Right lobe of liver (tissue), 6 donors: ENCODE measurements at places on chromosomes 2 and 18. TPM values are rescaled to one million over a fixed set of nuclear protein-coding genes. Genes with fewer than 3 reads are reported as not detected.

DNA sequence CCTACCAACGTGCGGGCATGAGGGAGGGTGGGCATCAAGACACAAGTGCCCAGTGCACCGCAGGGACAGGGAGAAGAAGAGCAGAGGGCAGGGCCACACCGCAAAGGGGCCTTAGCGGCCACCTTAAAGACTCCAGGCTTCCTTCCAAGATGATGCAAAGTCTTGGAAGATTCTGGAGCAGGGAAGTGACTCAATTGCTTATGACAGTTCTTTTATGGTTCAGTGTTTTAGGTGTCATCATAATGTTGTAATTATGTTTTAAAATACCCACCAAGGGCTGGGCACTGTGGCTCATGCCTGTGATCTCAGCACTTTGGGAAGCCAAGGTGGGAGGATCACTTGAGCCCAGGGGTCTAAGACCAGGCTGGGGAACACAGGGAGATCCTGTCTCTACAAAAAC, 44.5 kb upstream of the SEMA4C start:
- no peak for DNase-seq
- H3K27me3 ChIP-seq = no peaks in the 10 kb centered on the region
- no peak overlapping the region for H3K27ac ChIP-seq
- H3K4me1 ChIP-seq = no peaks in the 10 kb centered on the region
- no peaks in the 10 kb centered on the region for H3K36me3 ChIP-seq

DNA sequence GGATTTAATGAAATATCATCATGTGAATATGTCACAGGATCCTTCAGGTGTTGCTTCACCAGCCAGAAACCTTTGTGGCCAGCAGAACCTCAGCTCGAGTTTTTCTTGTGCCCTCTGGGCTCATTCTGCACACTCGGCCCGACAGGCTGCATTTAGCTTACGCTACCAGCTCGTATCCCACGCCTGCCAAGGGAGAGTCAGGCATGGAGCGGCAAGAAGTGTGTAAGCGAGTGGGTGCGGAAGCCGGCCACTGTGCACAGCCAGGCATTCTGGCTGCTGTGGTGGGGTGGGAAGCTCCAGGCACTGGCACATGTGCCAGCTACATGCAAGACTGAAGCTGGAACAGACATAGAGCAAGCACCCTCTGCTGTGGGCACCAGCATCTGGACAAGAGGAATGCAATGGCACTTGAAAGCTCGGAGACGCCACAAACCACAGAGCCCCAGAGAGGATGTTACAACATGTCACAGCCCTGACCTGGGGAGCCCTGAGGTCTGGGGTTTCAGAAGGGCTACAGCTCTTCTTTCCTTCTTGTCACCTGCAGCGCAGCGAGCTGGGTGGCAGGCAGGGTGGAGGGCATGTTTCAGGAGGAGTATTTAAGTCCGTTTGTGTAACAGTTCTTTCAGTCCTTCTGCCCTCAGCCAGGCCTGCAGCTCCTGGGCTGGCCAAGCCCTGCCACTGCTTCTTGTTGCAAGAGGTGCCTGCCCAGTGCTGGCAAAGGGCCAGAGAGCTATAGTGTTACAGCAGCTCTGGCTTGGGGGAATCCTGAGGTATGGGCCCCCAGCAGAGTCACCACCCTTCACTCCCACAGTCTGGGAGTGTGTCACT, 257.3 kb upstream of the HNMT start:
- H3K4me3 ChIP-seq = no peak overlapping the region
- no peaks in the 10 kb centered on the region for H3K36me3 ChIP-seq
- no peak overlapping the region for H3K27ac ChIP-seq
- DNase-seq = peak; percentile 46
- H3K27me3 ChIP-seq = no peaks in the 10 kb centered on the region

GRCh38 chr18:14086458-14087231, 45.6 kb downstream of the ZNF519 start:
- no peak overlapping the region for H3K4me3 ChIP-seq
- no peaks in the 10 kb centered on the region for H3K36me3 ChIP-seq
- no peak overlapping the region for H3K27ac ChIP-seq

GRCh38 chr2:239039479-239039861, 191.6 kb downstream of the TWIST2 start:
- no peaks in the 10 kb centered on the region for H3K36me3 ChIP-seq
- H3K27ac ChIP-seq = no peak overlapping the region
- H3K4me1 ChIP-seq = no peaks in the 10 kb centered on the region
- no peak for DNase-seq
- no peaks in the 10 kb centered on the region for H3K27me3 ChIP-seq

DNA sequence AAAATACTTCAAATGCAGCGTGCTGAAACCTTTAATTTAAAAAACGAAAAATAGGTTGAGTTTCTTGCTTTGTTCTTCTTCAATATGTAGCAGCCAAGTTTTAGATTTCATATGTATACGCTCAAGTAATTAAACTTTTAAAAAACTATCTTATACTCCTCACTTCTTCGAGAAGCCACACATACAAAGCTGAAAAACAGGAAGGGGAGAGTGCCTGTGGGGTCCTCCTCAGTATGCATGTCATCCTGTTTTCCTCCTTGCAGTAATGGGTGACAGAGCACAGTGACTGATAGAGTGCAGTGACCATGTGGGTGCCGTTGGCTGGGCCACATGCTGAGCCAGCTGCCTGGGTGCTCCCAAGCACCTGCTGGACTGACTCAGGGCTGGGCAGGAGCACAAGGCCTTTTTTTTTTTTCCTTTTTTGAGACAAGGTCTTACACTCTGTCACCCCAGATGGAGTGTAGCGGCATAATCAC, 33.3 kb downstream of the UXS1 start:
- peaks cover 3% of the 10 kb centered on the region for H3K36me3 ChIP-seq
- no peak for DNase-seq
- H3K4me1 ChIP-seq = no peaks in the 10 kb centered on the region
- no peak overlapping the region for H3K27ac ChIP-seq
- no peak overlapping the region for H3K4me3 ChIP-seq

- H3K27me3 ChIP-seq = no peaks in the 10 kb centered on the region
- H3K4me1 ChIP-seq = no peaks in the 10 kb centered on the region
- no peak for DNase-seq
- H3K36me3 ChIP-seq = no peaks in the 10 kb centered on the region
- no peak overlapping the region for H3K27ac ChIP-seq
Observed at GRCh38 chr2:88950010-88950409, 258.5 kb downstream of the RPIA start.

GRCh38 chr2:109475531-109476210, 138.1 kb downstream of the SEPTIN10 start:
- H3K27me3 ChIP-seq = no peaks in the 10 kb centered on the region
- H3K27ac ChIP-seq = no peak overlapping the region
- DNase-seq = no peak

DNA sequence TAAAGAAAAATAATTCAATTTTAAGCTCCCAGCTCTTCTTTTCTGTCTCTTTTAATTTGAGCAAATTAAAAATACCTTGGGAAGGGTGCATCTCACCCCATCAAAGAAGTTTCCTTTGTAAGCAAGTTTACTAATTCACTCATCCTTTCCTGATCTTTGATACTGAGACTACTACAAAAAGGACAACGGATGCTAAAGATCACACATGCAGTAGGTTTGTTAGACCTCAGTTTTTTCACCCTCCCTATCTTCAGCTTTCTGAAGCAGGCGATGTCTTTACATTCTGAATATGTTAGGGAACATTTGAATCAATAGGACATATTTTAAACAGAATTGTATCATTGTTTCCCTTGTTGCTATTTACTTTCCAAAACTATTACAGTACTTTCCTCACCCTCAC, 6.0 kb upstream of the HNRNPLL start:
- H3K27me3 ChIP-seq = no peaks in the 10 kb centered on the region
- no peak overlapping the region for H3K4me3 ChIP-seq
- H3K27ac ChIP-seq = no peak overlapping the region
- no peak for DNase-seq

GRCh38 chr18:6751222-6751621, 21.7 kb downstream of the ARHGAP28 start:
- no peak overlapping the region for H3K4me3 ChIP-seq
- no peak for DNase-seq
- no peaks in the 10 kb centered on the region for H3K27me3 ChIP-seq

DNA sequence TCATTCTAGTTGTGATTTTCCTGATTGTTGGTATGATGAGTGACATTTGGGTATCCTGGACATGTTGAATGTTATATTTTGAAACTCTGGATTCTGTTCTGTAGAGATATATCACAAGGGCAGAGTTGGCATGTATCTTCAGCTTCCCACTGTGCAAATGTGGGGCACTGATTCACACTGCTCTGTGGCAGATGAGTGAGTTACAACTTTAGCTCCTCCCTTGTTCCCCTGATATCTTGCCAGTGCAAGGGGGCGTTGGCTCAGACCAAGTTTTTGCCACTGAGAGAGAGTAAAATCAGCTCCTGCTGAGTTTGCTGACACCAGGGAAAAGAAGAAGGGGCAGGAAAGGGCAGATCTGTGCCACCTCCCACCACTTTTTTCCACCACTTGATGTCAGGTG, 199.6 kb upstream of the MMADHC start:
- DNase-seq = no peak
- H3K27ac ChIP-seq = no peak overlapping the region
- no peaks in the 10 kb centered on the region for H3K4me1 ChIP-seq

DNA sequence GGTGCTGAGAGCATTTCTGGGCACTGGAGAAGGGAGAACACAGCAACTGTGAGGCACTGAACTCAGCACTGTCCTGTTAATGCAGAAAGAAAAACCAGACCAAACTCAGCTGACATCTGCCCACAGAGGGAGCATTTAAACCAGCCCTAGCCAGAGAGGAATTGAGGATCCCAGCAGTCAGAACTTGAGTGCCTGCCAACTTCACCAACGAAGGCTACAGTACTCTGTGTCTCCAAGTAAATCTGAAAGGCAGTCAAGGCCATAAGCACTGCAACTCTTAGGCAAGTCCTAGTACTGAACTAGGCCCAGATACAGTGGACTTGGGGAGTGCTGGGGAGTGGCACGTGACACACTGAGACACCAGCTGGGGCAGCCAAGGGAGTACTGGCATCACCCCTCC, 176.2 kb upstream of the ZC3H15 start:
- H3K27ac ChIP-seq = no peak overlapping the region
- no peak overlapping the region for H3K4me3 ChIP-seq
- H3K27me3 ChIP-seq = no peaks in the 10 kb centered on the region
- DNase-seq = no peak
- H3K4me1 ChIP-seq = no peaks in the 10 kb centered on the region
- no peaks in the 10 kb centered on the region for H3K36me3 ChIP-seq

DNA sequence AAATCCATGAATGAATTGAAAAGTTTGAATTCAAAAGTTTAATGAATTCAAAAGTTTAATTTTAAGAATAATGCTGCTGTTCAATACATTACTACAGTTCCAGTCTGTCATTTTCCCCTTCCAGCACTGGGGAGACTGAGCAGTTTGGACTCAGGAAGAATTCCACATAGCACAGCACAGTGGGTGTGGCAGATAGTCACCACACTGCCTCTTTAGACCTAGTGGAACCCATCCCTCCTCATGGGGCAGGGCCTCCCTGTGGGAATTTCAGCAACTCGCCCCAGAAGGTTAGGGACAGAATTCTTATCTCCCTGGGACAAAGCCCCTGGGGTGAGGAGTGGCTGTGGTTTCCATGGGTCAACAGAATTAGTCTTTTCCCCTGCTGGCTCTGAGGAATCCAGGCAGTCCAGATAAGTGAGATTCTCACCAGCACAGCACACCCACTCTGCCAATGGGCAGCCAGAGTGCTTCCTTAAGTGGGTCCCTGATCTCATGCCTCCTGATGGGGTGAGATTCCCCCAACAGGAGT, 442.0 kb upstream of the SYT4 start:
- H3K4me1 ChIP-seq = no peaks in the 10 kb centered on the region
- no peaks in the 10 kb centered on the region for H3K27me3 ChIP-seq
- H3K27ac ChIP-seq = no peak overlapping the region
- DNase-seq = no peak
- no peaks in the 10 kb centered on the region for H3K36me3 ChIP-seq
- H3K4me3 ChIP-seq = no peak overlapping the region

DNA sequence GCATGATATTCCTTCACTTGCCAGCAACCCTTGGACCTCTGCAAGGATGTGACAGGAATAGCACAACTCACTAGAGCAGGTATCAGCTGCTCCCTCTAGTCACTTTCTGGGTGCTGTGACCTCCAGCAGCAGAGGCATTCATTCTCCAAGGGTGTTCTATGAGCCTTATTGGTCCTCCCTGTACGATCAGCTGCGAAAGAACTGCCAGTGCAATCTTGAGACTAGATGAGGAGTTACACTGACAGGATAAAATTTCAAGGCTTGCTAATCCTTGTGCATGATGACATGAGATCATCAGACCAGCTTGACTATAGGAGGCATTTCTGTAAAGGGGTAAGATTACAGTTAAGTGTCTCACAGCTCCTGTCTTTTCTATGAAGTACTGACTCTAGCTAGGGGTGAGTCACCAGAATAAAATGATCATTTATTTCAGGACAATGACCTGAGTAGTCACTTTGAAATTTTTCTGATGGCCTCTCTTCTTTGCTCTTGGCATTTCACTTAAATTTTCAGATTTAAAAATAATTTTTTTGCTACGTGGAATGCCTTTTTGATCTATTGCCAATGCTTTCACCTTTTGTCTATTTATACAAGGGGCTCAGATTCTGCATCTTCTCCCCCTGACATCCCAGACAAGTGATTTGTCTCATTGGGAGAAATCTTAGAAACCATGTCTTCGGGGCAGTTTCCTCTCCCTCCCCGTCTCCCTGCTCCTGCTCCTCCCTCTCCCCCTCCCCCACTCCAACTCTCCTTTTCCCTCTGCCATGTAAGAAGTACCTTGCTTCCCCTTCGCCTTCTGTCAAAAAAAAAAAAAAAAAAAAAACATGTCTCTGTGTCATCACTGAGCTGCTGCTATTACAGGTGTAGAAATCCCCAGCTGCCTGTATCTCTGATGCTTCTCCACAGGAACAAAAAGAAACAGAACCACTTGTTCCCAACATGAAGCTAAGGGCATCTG, 49.2 kb upstream of the FRZB start:
- no peaks in the 10 kb centered on the region for H3K27me3 ChIP-seq
- peak overlapping the region; percentile 50 for H3K4me3 ChIP-seq
- no peak overlapping the region for H3K27ac ChIP-seq
- no peaks in the 10 kb centered on the region for H3K36me3 ChIP-seq

- no peak for DNase-seq
- H3K4me3 ChIP-seq = no peak overlapping the region
- H3K4me1 ChIP-seq = no peaks in the 10 kb centered on the region
- H3K27me3 ChIP-seq = no peaks in the 10 kb centered on the region
- H3K36me3 ChIP-seq = no peaks in the 10 kb centered on the region
Observed at GRCh38 chr2:240522406-240522805, 35.4 kb downstream of the ANKMY1 start.

DNA sequence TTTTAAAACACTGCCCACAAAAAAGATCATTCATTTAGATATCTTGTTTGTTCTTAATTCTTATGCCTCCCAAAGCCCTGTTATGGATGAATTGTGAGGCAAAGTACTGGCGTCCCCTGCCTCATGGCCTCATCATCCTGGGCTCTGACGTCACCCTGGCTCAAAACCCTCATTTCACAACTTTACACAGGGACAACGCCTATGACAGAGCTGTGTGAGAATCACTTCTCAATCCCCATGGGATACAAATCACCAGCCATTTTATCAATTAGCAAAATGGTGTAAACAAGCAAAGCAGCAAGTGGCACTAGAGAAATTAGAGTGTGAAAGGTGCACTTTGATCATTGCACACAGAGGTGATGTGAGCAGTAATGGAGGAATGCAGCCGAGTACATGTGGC, 16.6 kb downstream of the FHOD3 start:
- no peak overlapping the region for H3K4me3 ChIP-seq
- no peak for DNase-seq
- no peaks in the 10 kb centered on the region for H3K4me1 ChIP-seq
- no peaks in the 10 kb centered on the region for H3K36me3 ChIP-seq
- H3K27ac ChIP-seq = no peak overlapping the region

Gene ACMSD
- total RNA-seq = 38.3 TPM

Gene ERBB4
- total RNA-seq = 0.05 TPM

Gene UCN
- 4.3 TPM for total RNA-seq

Gene RFX8
- not detected for total RNA-seq

Gene TXNDC2
- total RNA-seq = not detected

Gene SPRED2
- 11.0 TPM for total RNA-seq

Gene SEC11C
- total RNA-seq = 89.4 TPM

Gene C1GALT1C1L
- not detected for total RNA-seq

Gene CDH20
- not detected for total RNA-seq
